ENCODE measurements at places on chromosomes 16 and 17.

- no peak for DNase-seq
Measured at GRCh38 chr17:72609501-72609900, 483.0 kb downstream of the SLC39A11 start.

DNA sequence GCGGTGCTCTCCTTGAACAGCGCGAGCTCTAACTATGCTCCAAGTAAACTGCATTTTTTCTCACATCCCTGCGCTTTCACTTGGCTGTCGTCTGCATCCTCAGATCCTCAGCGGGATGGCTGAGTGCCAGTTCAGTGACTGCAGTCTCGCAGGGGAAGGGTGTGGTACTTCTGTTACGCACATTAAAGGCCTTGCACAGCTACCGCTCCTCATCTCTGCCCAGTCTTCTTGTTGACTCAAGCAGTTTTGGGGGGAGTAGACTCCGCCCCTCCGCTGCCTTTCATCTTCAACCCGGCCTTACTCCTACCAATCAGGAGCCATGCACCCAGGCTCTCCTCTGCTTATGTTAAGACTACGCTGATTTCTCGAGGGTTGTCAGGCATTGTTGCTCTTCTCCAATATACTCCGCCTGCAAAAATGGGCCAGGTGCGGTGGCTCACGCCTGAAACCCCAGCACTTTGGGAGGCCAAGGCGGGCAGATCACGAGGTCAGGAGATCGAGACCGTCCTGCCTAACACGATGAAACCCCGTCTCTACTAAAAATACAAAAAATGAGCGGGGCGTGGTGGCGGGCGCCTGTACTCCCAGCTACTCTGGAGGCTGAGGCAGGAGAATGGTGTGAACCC lies 10.0 kb downstream of the ATP5PD start:
- peak; percentile 93 for DNase-seq

DNA sequence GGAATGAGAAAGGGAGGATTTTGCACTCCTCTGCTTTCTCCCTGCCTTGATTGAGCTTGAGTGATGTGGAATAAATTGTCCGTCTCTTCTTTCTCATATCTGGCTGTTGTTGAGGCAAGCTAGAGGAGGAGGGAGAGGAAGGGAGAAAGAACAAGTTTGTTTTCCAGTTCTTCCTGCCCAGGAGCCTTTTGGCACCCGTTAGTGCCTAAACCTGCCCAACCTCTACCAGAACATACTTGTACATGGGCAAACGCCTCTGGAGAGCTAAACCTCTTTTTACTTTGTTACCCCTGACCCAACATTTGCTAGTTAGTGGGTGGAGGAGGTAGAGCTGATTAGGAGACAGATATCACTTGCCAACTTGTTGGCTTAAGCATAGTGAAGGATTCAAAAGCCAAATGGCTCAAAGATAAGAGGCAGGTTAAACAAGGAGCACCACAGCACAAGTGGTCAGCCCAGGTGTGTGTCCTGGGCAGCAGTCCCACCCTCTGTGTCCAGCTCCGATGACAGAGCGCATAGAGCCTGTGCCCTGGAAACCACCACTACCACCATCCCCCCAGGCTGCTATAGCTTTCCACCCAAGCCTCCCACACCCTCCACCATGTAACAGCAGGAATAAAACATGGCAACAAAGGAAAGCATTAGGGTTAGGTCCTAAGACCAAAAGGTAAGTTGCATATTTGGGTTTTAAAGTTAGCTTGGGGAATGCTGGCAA lies 6.5 kb downstream of the ODF4 start:
- no peak for DNase-seq

- DNase-seq: no peak
Measured at GRCh38 chr16:29862383-29862883, 593 bp downstream of the CDIPT start.

- no peak for DNase-seq
Measured at GRCh38 chr17:29388937-29389336, 1.2 kb upstream of the TAOK1 start.

- DNase-seq: no peak
Measured at GRCh38 chr16:84808826-84809225, 11.0 kb upstream of the CRISPLD2 start.

GRCh38 chr16:24668481-24669061 lies 60.9 kb upstream of the TNRC6A start:
- DNase-seq: no peak

GRCh38 chr16:2428784-2429033 lies 538 bp upstream of the CCNF start:
- no peak for DNase-seq

GRCh38 chr16:47750371-47750770 lies 289.2 kb downstream of the PHKB start:
- no peak for DNase-seq
